ENCODE measurements at places on chromosomes 1 and 21.

GRCh38 chr1:204650911-204651570 lies 34.5 kb downstream of the LRRN2 start:
- DNase-seq, result no peak

GRCh38 chr1:31633117-31633516 lies 11.6 kb downstream of the PEF1 start:
- DNase-seq, result no peak

DNA sequence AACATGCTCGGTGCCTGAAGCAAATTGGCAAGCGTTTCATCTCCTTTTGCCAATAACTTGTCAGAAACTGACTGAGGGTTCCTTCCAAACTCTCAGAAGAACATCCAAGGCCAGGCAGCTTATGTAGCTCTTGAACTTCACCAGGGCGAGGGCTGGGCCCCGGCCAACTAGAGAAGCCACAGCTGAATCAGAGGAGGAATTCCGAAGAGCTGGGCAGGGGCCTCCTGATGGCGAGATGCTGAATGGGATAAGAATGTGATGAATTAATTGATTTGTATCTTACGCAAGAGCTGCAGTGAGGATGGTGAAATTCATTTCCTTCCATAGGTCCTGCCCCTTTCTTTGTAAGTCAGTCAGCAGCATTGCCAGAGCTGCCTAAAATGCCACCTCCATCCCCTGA lies 345.8 kb downstream of the KIF26B start:
- DNase-seq, result no peak

DNA sequence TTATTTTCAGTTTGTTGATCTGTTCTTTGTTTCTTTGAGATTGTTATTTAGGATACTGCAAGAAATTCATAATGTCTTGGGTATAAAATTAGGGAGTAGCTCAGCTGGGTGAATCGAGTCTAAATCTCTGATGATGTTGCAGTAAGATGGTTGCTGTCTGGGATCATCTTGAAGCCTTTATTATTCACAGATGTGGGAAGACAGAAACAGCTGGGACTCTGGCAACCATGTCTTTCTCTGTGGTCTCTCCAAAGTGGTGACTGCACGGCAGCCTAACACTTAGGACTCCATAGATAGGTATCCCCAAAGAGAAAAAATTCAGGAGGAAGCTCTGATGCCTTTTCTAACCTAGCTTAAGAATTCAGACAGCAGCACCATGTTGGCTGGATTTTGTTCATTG lies 52.7 kb downstream of the RAP1A start:
- DNase-seq, result no peak

GRCh38 chr1:80640978-80641377 lies 1159.8 kb upstream of the ADGRL2 start:
- no peak for DNase-seq

GRCh38 chr1:229223498-229223897 lies 47.4 kb upstream of the RAB4A start:
- DNase-seq, result no peak

DNA sequence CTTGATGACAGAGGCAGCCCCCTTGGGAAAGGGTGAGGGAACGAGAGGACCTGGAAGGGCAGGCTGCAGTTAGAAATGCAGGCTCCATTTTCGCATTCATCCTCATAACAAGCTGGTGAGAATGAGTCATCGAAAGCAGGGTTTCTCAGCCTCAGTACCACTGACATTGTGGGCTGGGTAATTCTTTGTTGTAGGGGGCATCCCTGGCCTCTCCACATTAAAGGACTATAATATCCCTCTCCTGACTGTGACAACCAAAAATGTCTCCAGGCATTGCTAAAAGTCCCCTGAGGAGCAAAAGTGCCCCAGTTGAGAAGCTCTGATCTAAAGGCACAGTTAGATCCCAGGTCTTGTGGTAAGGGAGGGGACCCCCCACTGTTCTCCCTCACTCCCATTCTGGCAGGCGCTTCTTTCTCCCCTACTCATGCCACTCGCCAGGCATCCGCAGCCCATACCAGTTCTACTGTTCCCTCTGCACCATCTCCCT lies 20.4 kb downstream of the KCNN3 start:
- no peak for DNase-seq

DNA sequence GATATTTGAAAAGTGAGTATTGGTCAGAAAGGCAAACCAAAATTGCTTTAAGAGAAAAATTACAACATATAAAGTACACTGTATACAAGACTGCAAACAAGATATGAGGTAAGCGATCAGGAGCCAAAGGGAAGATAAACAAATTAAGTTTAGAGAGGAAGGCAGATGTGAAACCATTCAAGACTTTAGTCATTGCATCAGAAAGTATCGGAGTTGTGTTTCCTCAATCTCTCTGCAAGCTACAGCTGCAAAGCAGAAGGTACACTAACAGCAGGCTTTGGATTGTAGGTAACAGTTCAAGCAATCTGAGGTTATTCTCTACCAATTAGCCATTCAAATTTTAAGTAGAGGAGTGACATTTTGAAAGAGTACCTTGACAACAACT lies 21.3 kb upstream of the TLCD4 start:
- no peak for DNase-seq

GRCh38 chr1:76190749-76191424 lies 116.3 kb downstream of the ST6GALNAC3 start:
- no peak for DNase-seq

DNA sequence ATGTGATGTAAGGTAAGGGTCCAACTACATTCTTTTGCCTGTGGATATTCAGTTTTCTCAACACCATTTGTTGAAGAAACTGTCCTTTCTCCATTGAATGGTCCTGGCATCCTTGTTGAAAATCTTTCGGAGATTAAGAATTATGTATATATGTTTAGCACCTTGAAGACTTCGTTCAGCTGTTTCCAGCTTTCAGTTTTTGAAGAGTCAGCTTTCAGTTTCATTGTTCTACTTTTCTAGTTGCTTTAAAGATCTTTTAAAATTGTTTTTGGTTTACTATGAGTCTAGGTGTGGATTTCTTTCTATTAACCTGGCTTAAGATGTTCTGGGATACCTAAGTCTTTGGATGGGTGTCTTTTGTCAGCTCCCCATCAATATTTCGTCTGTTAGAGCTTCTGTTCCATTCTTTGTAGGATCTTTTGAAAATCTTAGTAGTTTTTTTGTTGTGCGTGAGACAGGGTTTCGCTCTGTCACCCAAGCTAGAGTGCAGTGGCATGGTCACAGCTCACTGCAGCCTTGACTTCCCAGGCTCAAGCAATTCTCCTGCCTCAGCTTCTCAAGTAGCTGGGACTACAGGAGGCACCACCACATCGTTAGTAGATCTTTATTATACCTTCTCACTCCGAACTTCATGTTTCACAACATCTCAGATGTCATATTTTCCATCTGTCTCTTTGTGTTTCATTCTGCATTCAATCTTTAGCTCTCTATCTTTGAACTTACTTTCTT lies 353.5 kb upstream of the B3GALT2 start:
- no peak for DNase-seq

DNA sequence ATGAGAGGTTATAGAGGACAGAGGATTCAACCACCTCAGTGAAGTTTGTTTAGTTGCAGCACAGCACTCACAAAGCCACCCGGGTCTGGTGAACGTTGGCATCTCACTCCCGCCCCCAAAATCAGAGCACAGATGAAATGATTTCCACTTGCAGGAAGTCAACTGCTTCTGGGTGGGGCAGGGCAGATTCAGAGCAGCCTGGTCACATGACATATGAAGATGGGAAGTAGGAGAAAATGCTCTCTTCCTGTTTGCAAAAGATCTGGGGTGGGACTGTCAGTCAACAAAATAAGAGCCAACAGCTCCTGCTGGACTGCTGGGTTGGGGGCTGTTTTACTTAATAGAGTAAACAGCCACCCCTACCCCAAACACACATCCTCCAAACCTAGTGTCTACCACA lies 43.2 kb downstream of the LRRC71 start:
- no peak for DNase-seq

GRCh38 chr1:148318904-148319242 lies 164.2 kb downstream of the PPIAL4G start:
- no peak for DNase-seq

GRCh38 chr1:15296585-15297321 lies 49.7 kb downstream of the FHAD1 start:
- DNase-seq, result no peak

- no peak for DNase-seq
Measured at GRCh38 chr1:99438656-99439230, 174.5 kb downstream of the PLPPR4 start.

DNA sequence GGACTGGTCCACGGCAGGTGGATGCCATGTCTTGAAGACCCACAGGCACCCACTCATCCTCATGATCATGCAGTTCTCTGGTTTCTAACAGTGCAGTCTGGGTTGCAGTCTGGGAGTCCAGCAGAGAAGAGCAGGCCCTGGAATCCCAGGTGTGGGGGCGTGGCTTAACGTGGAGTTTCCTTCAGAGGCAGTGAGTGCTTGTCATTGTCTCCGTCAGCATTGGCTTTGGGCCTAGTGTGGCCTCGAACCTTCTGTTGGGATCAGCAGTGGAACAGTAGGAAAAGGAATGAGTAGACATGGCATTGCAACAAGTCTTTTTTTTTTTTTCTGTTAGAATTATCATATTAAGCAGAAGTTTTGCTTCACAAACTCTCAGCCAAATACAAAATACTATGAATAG lies 12.8 kb downstream of the LGALS8 start:
- DNase-seq, result no peak
